Calu3 (cell line): ENCODE measurements at places on chromosomes 4 and X. TPM values are rescaled to one million over a fixed set of nuclear protein-coding genes. Genes with fewer than 3 reads are reported as not detected.
A peak's percentile ranks its signal among the peaks of the same experiment; 100 is the strongest.

DNA sequence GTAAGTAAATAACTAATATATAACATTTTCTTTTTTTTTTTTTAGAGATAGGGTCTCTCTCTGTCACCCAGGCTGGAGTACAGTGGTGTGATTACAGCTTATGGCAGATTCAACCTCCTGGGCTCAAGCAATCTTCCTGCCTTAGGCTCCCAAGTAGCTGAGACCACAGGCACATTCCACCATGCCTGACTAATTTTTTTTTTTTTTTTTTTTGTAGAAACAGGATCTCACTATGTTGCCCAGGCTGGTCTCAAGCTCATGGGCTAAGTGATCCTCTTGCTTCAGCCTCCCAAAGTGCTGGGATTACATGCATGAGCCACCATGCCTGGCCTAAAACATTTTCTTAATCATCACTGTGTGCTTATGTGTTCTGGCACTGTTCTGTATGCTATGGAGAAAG is 32.8 kb downstream of the MGARP start:
- peaks cover 12% of the 10 kb centered on the region for H3K4me1 ChIP-seq
- DNase-seq, result no peak
- H3K36me3 ChIP-seq, result no peaks in the 10 kb centered on the region
- H3K27me3 ChIP-seq, result no peaks in the 10 kb centered on the region
- H3K4me3 ChIP-seq, result no peak overlapping the region

- H3K27me3 ChIP-seq, result no peaks in the 10 kb centered on the region
- no peaks in the 10 kb centered on the region for H3K4me1 ChIP-seq
- no peak overlapping the region for H3K27ac ChIP-seq
- DNase-seq, result no peak
- no peak overlapping the region for H3K4me3 ChIP-seq
Observed at GRCh38 chr4:81599742-81600380, 128.2 kb upstream of the RASGEF1B start.

TMEM192 gene
- 18.4 and 21.1 TPM in 2 replicates for total RNA-seq

DNA sequence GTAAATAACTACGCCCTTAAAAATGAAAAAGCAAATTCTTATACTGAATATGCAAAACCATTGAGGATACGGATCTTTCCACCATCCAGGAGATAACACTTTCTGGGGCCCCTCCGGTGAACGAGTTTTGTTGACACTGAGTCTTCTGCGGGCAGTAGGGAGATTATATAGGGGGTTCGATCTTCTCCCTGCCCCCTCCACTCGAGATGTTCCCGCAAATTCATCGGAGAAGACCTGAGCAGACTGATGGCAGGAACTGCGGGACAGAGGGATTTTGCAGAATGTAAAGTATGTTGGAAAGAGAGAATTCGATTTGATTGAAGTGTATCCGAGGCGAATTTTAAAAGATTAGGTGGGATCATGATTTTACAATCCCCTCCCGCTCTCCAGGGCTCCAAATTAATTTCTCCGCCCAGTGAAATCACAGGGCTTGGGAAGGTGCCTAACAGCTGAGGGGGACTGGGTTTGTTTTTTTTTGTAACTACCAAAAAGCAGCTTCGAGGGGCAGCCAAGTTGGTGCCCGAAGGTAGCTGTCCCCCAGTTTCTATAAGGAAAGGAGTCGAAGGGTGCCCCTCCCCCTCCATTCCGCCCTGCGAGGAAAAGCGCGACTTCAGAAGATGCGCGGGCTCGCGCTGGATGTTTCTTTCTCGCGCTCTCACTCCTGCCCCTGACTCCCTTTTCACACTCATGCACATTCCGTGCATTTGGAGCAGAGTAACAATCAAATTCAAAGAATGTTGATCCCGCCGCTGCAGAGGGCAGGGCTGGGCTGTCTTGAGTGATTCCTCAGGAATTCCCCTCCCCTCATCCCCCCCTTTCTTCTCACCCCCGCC is 1.2 kb downstream of the TMEM255A start:
- peak overlapping the region; percentile 85 for H3K27ac ChIP-seq
- peaks cover 41% of the 10 kb centered on the region for H3K27me3 ChIP-seq

GRCh38 chrX:40142417-40142816 is 44.7 kb upstream of the BCOR start:
- no peak for DNase-seq
- H3K27ac ChIP-seq, result no peak overlapping the region
- H3K36me3 ChIP-seq, result peaks cover 7% of the 10 kb centered on the region
- peaks cover 17% of the 10 kb centered on the region for H3K4me1 ChIP-seq

DNA sequence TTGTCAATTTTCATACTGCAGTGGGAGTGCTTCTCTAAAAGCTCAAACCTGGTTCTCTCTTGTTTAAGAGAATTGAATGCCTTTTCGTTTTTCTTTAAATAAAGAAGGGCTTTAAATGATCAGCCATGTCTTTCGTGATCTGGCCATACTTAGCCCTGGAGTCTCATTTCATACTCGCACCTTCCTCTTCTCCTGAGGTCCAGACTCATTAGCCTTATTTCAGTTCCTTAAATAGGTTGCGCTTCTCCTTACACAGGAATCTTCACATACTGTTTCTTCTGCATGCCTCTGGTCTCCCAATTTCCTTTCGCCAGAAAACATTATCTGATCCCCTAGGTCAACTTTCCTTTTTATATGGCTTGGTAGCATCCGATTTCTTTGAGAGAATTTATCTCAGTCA is 565.6 kb upstream of the TENM3 start:
- H3K36me3 ChIP-seq, result no peaks in the 10 kb centered on the region
- H3K4me1 ChIP-seq, result no peaks in the 10 kb centered on the region
- H3K27ac ChIP-seq, result no peak overlapping the region

GYPA gene
- total RNA-seq, result not detected in 2 replicates

TTC29 gene
- not detected in 2 replicates for total RNA-seq
